Testis (tissue), 5 donors: ENCODE measurements at places on chromosomes 4 and X. TPM values are rescaled to one million over a fixed set of nuclear protein-coding genes. Genes with fewer than 3 reads are reported as not detected.

GRCh38 chrX:151402719-151403390, 5.8 kb downstream of the VMA21 start:
- no peak overlapping the region for H3K4me3 ChIP-seq
- DNase-seq, result peak; percentile 15
- H3K4me1 ChIP-seq, result no peaks in the 10 kb centered on the region
- H3K27ac ChIP-seq, result no peak overlapping the region
- no peaks in the 10 kb centered on the region for H3K27me3 ChIP-seq

DNA sequence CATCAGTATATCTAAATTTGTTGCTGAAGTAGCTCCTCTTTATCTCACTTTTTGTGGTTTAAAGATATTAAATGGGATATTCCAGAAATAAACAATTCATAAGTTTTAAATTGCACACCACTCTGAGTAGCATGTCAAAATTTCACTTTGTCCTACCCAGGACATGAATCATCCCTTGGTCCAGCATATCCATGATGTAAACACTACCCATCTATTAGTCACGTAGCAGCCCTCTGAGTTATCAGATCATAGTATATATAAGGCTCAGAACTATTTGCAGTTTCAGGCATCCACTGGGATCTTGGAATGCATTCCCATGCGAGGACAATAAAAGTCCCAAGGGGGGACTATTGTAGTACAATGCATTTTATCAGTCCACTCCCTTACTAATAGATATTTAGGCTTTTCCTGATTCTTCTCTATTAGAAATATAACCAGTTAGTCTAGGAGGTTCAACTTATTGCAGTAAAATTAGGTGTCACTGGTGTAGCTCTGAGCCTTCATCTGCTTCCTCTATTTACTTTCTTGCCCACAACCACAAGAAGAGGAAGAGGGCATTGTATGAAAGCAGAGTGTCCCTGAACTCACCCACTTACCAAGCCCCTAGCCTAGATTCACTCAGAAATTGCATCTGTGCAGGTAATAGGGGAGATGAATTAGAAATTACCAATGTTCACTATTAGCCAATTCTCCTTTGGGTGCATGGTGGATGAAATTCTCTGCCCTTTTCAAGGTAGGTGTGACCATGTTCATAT, 409.8 kb upstream of the GALNT7 start:
- H3K36me3 ChIP-seq, result no peaks in the 10 kb centered on the region
- no peak for DNase-seq
- no peak overlapping the region for H3K27ac ChIP-seq
- no peaks in the 10 kb centered on the region for H3K27me3 ChIP-seq
- no peak overlapping the region for H3K4me3 ChIP-seq

DNA sequence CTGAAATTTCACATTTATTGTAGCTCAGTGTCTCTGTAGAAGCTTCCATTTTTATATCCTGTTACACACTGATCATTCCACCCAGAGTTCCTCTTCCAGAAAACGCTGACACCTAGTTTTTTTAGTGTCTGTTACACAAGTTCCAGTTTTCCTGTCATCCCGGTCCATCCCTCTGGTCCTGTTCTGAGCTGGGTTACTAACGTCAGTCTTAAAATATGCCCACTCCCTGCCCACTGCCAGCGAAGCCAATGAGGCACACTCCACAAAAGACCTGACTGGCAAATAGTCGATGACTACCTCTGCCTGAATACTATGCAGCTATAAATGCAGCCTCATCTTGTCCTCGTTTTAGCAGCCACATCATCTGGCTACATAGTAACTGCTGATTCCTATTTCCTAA, 30.9 kb upstream of the DDX3X start:
- no peak overlapping the region for H3K27ac ChIP-seq
- no peaks in the 10 kb centered on the region for H3K4me1 ChIP-seq
- H3K27me3 ChIP-seq, result no peaks in the 10 kb centered on the region
- DNase-seq, result no peak
- H3K36me3 ChIP-seq, result no peaks in the 10 kb centered on the region

GRCh38 chrX:31228415-31228832, 156.6 kb upstream of the FTHL17 start:
- H3K36me3 ChIP-seq, result no peaks in the 10 kb centered on the region
- H3K27me3 ChIP-seq, result no peaks in the 10 kb centered on the region
- no peaks in the 10 kb centered on the region for H3K4me1 ChIP-seq
- DNase-seq, result peak; percentile 14

DNA sequence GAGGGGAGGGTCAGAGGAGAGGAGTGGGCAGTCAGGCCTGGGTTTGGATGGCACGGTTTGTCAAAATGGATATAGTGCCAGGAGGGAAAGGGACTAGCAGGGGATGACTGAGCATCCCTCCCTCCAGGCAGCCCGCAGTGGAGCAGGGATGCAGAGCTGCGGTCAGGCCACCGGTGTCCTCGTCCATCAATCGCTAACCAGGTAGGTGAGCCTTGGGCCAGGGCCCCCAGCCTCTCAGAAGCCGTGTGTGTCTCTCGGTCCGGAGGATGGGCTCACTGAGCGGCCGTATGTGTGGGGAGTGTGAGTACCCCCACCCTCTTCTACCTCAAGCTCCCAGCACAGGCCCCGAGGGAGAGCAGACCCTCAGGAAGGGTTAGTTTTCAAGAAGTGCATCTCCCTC, 538 bp upstream of the CYTL1 start:
- no peaks in the 10 kb centered on the region for H3K36me3 ChIP-seq
- H3K4me1 ChIP-seq, result peaks cover 5% of the 10 kb centered on the region
- no peak overlapping the region for H3K27ac ChIP-seq

DNA sequence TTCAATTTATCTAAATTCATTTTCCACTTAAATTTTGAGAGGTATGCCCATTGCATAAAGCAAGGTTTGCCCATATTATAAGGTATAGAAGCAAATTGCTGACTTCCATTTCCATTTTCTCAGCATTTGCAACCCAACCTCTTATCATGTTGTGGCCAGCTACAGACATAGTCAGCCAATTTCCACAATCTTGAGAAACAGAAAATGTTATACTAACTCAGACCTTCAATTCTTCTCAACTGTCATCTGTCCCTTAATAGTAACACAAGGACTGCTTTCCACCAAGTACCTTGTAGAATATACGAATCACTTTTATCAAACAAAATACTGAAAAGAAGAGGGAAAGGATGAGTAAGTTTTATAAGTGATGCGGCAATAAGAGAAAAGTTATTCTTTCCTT, 11.2 kb upstream of the GRIA3 start:
- no peak for DNase-seq
- no peak overlapping the region for H3K4me3 ChIP-seq
- no peaks in the 10 kb centered on the region for H3K4me1 ChIP-seq
- H3K27ac ChIP-seq, result no peak overlapping the region

DNA sequence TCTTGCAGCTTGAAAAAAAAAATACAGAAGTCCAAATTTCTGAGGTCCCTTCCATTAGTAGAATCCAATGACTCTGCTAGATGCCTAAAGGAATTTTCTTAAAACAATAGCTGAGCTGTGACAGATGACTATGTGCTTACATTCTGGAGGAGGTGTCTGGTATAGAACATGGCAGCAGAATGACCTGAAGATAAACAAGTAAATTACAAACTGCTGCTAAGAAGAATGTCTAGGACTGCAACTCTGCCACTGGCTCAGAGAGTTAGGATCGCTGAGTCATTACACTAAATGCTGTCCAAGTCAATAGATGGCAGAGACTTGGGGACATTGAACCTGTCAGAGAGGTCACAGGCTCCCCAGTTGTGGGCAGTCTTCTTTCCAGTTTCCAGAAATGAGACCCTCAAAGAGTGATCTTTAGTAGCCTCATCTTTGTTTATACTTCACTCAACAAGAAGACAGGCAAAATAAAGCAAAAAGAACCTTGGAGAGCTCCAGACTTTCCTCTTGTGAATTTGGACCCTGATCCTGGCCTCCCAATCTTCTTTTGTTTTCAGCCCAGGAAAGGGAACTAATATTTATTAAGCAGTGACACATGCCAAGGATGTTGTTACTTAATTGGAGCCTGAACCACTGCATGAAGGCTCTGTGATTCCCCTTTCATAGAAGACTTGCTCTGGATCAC, 56.4 kb upstream of the SCML1 start:
- no peak overlapping the region for H3K4me3 ChIP-seq
- H3K27ac ChIP-seq, result no peak overlapping the region
- no peak for DNase-seq
- no peaks in the 10 kb centered on the region for H3K36me3 ChIP-seq

GRCh38 chrX:108199691-108200090, 108.1 kb downstream of the ATG4A start:
- no peaks in the 10 kb centered on the region for H3K36me3 ChIP-seq
- H3K27me3 ChIP-seq, result no peaks in the 10 kb centered on the region
- DNase-seq, result peak; percentile 17
- no peak overlapping the region for H3K4me3 ChIP-seq
- H3K4me1 ChIP-seq, result peaks cover 10% of the 10 kb centered on the region

GPR143 gene
- total RNA-seq, result 2.7 TPM

DNA sequence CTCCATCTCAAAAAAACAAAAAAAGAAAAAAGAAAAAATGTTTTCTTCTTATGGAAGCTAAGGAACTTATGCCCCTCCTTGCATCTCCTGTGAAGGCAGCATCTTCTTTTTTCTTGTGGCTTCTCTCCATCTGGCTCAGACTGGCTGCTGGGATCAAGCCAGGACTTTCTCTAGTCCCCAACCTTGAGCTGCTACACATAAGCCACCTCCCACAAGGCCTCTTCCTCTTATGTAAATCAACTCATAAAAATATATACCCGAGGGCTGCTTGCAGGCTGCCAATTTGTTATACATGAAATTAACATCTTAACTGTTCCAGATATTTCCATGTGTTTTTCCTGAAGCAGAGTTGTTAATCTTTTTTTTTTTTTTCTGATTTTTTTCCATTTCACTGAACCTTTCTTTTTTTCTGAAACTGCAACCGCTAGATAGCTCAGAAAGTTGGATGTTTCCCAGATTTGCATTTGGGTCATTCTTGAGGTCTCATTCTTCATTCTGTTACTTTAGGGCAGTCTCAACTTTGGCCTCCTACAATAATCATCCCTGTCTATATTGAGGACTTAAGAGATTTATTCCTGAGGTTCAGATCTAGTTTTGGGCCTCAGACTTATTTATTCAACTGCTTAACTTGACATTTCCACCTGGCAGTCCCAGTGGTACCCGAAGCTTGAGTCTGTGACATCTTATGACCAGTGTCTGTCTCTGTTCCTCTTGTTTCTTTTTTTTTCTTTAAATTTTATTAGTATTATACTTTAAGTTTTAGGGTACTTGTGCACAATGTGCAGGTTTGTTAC, 10.3 kb downstream of the SNX25 start:
- H3K4me1 ChIP-seq, result peaks cover 39% of the 10 kb centered on the region
- H3K36me3 ChIP-seq, result no peaks in the 10 kb centered on the region
- H3K27me3 ChIP-seq, result no peaks in the 10 kb centered on the region
- peak; percentile 92 for DNase-seq
- peak overlapping the region; percentile 31 for H3K27ac ChIP-seq
- no peak overlapping the region for H3K4me3 ChIP-seq

CENPVL1 gene
- not detected for total RNA-seq

BLOC1S4 gene
- 27.3 TPM for total RNA-seq

GRCh38 chr4:159743971-159744370, 641.1 kb downstream of the RAPGEF2 start:
- H3K4me3 ChIP-seq, result no peak overlapping the region
- H3K36me3 ChIP-seq, result no peaks in the 10 kb centered on the region
- H3K4me1 ChIP-seq, result no peaks in the 10 kb centered on the region
- no peak overlapping the region for H3K27ac ChIP-seq
- H3K27me3 ChIP-seq, result no peaks in the 10 kb centered on the region

GRCh38 chrX:2147928-2148327, 352.8 kb downstream of the DHRSX start:
- H3K4me3 ChIP-seq, result no peak overlapping the region
- DNase-seq, result no peak
- no peaks in the 10 kb centered on the region for H3K4me1 ChIP-seq
- no peaks in the 10 kb centered on the region for H3K36me3 ChIP-seq
- H3K27ac ChIP-seq, result no peak overlapping the region

GPM6B gene
- total RNA-seq, result 5.4 TPM

GRCh38 chr4:1154523-1155182, 17.7 kb downstream of the SPON2 start:
- no peaks in the 10 kb centered on the region for H3K27me3 ChIP-seq
- no peaks in the 10 kb centered on the region for H3K4me1 ChIP-seq

GRCh38 chrX:100687128-100687527, 43.1 kb downstream of the SRPX2 start:
- no peak overlapping the region for H3K27ac ChIP-seq
- no peak overlapping the region for H3K4me3 ChIP-seq
- DNase-seq, result no peak
- no peaks in the 10 kb centered on the region for H3K27me3 ChIP-seq
- no peaks in the 10 kb centered on the region for H3K36me3 ChIP-seq
- no peaks in the 10 kb centered on the region for H3K4me1 ChIP-seq

DNA sequence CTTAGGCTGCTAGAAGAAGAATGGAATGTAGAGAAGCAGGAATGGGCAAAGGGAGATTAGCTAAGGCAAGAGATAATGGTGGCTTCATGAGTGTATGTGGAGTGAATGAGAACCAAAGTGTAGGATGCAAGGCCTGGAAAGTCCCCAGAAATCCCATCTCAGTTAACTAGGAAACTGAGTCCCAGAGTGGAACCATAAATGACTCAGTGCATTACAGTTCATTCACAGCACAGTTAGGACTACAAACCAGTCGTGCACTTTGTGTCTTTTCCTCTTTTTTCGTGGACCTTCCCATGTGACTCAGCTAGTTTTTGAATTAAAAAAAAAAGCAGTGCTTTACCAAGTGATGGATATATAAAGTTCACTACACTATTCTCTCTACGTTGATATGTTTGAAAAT, 27.7 kb upstream of the REST start:
- H3K36me3 ChIP-seq, result no peaks in the 10 kb centered on the region
- no peak overlapping the region for H3K27ac ChIP-seq
- H3K27me3 ChIP-seq, result no peaks in the 10 kb centered on the region
- DNase-seq, result no peak
- no peak overlapping the region for H3K4me3 ChIP-seq

- no peaks in the 10 kb centered on the region for H3K4me1 ChIP-seq
- no peaks in the 10 kb centered on the region for H3K27me3 ChIP-seq
- DNase-seq, result no peak
These were observed 64.7 kb upstream of the CTSO start for GRCh38 chr4:156018383-156018782.

- no peak for DNase-seq
- H3K4me3 ChIP-seq, result no peak overlapping the region
- H3K36me3 ChIP-seq, result no peaks in the 10 kb centered on the region
- no peaks in the 10 kb centered on the region for H3K4me1 ChIP-seq
- no peak overlapping the region for H3K27ac ChIP-seq
These were observed 236.9 kb downstream of the CHIC1 start for GRCh38 chrX:73799888-73800287.

RAB41 gene
- total RNA-seq, result 3.7 TPM
